ENCODE measurements at places on chromosomes 1 and 21.
A peak's percentile ranks its signal among the peaks of the same experiment; 100 is the strongest.

GRCh38 chr1:201719812-201720521 is 109.0 kb upstream of the IPO9 start:
- H3K4me1 ChIP-seq = peaks cover 53% of the 10 kb centered on the region
- H3K27ac ChIP-seq = peak overlapping the region; percentile 88
- peaks cover 17% of the 10 kb centered on the region for H3K36me3 ChIP-seq
- DNase-seq = peak; percentile 85

DNA sequence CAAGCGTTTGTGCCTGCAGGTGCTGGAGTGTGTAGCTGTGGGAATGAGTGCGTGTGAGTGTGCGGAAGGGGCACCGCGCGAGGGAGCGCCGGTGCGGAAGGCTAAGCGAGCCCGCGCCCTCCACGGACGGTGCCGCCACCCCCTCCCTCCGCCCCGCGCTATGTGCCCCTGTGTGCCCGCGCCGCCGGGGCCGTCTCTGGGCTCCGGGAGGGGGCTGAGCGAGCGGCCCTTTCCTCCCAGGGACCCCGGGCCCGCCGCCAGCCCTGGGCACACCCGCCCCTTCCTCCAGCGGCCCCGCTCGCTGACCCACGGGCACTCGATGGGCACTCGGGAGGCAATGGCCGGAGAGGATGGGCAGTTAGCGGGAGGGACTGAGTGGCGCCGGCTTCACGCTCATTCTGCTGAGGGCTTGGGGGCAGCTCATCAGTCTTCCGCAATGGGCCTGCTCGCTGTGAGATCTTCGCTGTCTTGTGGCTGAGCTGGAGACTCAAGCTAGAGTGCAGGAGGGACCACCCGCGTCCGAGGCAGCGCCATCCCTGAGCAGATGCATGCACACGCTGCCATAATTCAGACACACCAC is 8.6 kb upstream of the ADGRB2 start:
- peaks cover 40% of the 10 kb centered on the region for H3K27me3 ChIP-seq
- peak overlapping the region; percentile 43 for H3K4me3 ChIP-seq
- no peaks in the 10 kb centered on the region for H3K36me3 ChIP-seq
- no peak for DNase-seq
- peaks cover 23% of the 10 kb centered on the region for H3K4me1 ChIP-seq

DNA sequence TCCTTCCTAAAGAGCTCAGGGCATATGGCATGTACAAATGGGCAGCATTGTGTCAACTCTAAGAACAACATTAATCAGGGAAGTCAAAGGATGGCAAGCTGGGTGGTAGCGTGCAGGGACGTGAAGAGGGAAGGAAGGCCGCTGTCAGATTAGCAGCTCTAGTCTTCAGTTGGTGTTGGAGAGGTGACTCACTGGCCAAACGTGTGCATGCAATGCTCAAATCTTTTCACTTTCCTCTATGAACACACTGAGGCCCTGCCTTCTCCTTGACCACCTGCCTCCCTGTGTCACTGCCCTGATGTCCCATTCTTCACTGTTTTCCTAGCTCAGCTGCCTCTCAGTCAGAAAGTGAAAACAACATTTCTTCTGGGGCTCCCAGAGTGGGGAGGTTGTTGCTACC is 5.9 kb upstream of the PIGR start:
- DNase-seq = peak; percentile 43
- H3K27me3 ChIP-seq = no peaks in the 10 kb centered on the region

DNA sequence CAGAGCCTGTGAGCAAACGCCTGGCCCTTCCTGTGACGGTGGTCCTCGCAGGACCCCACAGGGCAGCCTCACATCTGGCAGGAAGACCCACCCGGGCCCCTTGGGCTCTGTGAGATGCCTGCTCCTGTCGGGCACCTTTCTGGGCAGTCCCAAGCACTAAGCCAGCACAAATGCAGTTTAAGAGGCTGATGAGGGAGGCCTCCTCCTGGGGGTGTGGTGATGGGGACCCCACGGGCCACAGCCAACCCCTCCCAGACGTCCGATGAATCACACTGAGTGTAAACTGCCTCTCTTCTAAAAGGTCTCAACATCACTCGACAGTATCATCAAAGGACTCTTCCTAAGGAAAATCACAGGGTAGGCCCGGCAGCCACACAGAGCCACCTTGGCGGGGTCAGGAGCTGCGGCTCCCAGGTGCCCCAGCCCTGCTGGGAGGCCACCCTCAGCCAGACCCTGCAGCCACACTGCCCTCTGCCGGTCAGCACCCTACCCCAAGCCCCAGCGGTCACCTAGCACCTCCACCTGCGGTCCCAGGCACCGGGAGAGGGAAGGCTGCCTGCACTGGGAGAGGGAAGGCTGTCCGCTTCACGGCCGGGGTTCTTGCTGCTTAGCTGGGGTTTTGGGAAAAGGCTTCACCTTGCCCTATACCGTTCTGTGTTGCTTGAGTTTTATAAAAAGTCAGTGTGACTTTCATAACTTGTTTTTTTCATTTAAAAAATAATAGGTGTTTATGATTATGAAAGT is 3.9 kb upstream of the PRKCZ start:
- H3K4me3 ChIP-seq = no peak overlapping the region
- H3K27me3 ChIP-seq = peaks cover 5% of the 10 kb centered on the region
- peak; percentile 90 for DNase-seq
- no peaks in the 10 kb centered on the region for H3K36me3 ChIP-seq
- H3K27ac ChIP-seq = no peak overlapping the region

- H3K36me3 ChIP-seq = no peaks in the 10 kb centered on the region
- H3K4me3 ChIP-seq = no peak overlapping the region
- no peak overlapping the region for H3K27ac ChIP-seq
- no peaks in the 10 kb centered on the region for H3K27me3 ChIP-seq
These were observed 72.0 kb downstream of the LRRC8D start for GRCh38 chr1:89892816-89893215.

Data from stomach (tissue), 19 donors.